ENCODE measurements at places on chromosomes 1 and 21.

DNA sequence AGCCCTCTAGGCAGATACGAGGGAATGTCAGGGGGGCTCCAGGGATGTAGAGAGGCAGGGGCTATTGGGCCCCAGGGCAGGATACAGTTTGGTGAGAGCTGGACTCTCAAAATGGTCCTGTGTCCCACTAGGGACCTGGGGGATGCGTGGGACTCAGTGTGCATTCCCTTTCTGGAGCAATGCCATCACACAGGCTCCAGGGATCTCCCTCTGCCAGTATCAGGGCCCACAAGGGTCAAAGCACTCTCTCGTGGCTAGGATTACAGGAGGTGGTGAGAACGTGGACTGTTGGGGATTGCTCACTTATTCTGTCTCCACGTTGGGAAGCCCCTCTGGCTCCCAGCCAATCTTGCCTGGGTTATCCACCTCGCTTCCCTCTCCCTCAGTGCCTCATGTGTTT is 25.8 kb downstream of the KIAA0319L start:
- DNase-seq, result no peak

DNA sequence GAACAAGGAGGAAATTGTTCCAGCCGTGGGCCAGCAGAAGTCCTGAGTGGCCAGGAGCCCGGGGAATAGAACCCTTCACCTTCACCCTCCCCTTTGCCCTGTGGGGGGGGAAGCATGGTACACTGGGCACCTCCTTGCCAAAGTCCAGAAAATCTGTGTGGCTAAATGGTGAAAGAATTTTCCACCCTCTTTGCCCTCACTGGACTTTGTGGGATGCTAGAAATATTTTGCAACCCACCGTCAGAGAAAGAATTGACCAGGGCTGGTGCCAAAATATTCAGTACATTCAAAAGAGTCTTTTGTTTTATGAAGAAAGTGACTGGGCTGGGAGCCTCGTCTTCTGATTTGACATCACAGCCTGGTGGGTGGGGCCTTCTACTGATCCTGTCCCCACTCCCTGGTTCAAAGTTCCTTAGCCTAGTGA is 14.6 kb downstream of the NFASC start:
- no peak for DNase-seq

DNA sequence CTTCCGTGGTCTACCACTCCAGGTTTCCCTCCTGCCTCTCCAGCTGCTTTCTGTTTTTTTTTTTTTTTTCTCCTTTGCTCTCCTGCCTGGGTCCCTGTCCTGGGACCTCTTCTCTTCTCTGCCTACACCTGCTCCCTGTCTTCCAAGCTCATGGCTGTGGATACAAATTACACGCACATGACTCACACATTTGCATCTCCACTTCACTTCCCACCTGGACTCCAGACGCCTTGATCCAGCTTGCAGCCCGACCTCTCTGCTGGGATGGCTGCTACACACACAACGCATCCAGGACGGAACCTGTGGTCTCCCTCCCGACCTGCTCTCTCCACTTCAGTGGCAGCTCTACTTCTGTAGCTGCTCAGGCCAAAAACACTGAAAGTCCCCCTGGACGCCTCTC is 44.4 kb upstream of the B3GALT5 start:
- DNase-seq, result no peak

GRCh38 chr1:234896477-234897389 is 231.9 kb downstream of the TOMM20 start:
- DNase-seq, result no peak

- peak; percentile 80 for DNase-seq
Measured at GRCh38 chr1:222546548-222547259, 1.2 kb downstream of the HHIPL2 start.

- no peak for DNase-seq
Measured at GRCh38 chr1:7609311-7609994, 161.6 kb upstream of the VAMP3 start.

DNA sequence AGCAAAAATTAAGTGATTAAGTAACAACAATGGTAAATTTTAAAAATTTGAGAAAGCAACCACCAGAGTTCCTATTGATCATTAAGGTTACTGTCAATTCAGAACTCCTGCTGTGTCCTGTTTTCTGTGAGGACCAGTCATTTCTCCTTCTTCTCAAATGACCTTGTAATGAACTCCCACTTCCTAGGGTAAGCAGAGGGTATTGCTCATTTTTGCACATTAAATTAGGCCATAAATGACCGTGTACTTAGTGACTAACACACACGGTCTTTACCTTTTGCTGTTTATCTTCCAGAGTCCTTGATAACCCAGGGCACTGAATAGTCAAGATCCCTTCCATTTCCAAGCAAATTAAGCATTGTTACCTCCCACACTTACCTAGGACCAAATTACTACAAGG is 227.5 kb upstream of the LYPLAL1 start:
- DNase-seq, result no peak

DNA sequence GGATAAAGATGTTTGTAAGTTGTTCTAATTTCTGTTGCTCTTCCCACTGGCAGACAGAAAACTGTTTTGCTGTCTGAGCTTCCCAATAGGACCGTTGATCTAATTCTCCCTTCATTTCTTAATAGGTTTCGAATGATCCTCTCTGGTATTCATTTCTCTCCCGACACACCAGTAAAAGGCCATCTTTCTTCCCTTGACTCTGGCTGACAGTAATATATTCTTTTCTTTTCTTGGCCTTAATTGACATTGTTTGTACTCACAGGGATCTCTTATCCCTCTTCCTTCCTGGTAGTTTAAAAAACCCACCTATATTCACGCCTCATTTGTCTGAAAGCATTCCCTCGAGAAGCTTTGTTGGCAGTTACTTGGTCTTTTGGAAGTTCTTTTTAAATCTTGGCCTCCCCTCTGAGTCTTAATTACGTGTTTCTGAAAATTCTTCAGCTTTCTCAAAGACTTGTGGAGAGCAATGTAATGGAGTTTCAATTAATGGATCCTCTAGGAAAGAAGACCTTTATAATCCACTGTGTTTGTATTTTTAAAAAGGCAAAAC is 40.3 kb downstream of the MAP10 start:
- DNase-seq, result no peak

DNA sequence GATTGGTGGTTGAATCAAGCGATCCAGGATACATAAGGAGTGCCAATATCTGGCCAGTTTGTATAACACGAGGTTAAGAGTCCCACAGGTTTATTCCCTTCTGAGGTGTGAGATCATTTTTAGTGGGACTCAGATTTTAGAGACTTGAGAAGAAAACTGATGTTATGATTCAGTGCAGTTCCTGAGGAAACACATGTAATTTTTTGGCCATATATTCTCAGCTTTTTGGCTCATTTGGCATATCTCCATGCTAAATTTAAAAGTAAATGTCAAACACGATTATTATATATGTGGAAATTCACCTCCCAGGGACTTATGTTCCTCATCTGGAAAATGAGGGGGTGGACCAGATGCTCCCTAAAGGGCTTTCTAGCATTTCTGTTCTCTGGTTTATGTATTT is 39.2 kb upstream of the SERBP1 start:
- DNase-seq, result no peak

DNA sequence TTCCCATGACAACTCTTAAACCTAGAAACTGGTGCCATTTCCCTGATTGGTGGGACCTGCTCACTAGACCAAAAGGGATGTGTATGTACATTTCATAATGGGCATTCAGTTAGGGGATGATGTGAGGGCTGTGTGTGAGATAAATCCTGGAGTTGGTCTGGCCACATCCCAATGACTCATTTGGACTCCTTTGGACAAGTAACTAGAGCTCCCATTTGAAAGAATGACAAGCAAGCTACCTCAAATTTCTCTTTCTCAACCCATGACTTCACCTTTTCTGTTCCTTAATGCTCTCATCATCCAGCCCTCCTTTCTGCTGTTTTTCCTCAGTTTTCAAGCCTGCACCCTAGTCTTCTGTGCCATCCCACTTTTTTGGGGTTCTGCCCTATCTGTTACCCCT is 27.9 kb downstream of the EBNA1BP2 start:
- no peak for DNase-seq

GRCh38 chr1:1360506-1361169 is 2.3 kb upstream of the MXRA8 start:
- peak; percentile 85 for DNase-seq

GRCh38 chr1:165161130-165161529 is 195.4 kb downstream of the LMX1A start:
- DNase-seq, result no peak

DNA sequence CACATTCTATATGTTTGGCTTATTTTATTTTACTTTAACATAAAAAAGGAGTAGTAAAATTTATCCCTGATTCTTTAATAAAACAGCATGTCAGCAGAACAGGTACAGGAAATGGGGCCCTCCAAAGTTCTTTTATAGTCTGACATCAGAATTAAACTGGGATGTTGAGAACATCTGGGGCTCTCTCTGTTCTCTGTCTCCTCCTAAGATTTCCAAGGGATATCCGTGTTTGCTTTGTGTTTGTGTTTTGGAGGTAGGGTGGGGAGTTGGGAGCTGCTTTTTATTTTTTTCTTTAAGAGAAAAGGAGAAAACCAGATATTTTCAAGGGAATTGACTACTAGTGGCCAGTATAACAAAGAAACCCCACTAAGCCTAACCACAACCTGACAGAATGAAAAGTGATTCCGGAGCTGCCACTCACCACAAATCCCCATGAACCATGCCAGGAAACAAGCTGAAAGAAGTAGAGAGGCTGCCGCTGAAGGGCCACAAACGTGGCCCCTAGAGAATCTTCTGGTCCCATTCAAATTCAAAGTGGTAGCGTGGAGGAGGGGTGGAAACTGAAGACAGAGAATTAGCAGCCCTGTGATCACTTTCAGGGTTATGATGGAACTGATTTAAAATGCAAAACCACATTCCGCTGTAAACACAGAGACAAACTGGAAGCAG is 369.6 kb upstream of the ADGRL2 start:
- no peak for DNase-seq

DNA sequence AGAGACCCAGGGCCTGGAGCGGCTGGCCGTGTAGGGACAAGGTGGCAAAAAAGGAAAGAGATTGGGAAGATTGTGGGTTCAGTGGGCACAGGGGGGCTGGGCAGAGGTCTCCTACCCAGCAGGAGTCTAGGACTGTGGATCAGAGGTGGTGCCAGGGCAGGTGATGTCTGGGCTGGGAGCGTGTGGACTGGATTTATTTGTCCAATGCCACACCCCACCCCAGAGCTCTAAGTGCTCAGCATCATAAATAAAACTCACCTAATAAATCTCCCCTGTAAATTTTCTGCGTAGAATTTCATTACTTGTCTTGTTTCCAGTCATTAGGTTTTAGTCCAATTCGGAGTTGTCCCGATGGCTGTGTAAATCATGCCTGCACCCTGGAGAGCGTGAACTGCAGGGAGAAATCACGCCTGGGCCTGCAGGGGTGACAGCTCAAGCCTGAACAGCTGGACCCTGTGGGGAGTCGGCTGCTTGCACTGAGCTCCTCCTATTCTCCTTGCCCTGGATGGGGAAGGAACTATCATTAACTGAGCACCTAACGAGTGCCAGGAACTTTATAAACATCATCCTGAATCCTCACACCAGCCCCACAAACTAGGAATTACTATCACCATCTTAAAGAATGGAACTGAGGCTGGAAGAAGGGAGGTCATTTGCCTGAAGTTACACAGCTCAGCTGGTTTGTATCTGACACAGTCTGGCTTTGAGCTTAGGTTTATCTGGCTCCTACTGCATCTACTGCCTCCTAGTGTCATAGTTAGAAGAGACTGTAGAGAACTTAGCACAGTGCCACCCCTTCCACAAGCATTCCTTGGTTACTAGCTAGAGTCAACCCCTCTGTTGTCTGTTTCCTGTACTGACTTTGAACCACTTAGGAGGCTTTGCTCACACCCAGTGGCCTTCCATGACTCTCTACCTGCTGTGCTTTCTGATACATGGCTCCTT is 25.0 kb upstream of the POU3F1 start:
- DNase-seq, result peak; percentile 19

DNA sequence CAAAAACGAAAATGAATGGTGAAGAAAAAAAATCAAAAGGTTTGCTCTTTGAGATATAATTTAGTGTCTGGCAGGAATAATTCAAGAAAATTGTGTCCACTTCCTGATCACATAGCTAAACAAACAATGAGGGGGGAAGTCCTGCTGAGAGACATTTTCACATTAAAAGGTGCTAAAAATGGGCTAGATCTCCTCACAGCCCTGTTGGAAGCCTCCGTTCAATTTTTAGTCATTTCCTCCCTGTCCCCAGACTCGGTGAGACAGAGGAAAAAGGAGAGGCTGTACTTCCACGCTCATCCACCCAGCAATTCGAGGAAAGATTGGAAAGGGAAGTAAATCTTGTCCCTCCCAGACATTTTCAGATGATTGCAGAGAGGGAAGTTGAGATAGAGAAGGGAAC is 103.7 kb downstream of the BARHL2 start:
- DNase-seq, result no peak

DNA sequence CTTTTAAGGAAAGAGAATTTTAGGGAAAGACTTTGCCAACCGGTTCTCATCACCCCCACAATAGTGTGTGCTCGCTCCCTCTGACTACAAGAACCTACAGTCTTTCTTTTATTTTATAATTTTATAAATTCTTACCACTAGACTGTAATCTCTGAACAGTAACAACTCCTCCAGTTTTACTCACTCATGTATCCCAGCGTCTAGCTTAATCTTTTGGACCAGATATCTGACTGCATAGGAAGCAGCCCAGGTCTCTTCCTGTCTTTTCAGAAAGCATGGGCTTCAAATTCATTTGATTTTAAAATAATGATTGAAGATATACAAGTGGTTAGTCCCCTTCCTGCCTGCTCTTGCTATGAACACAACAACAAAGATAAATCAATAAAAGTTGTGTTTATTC is 19.0 kb upstream of the DUSP10 start:
- DNase-seq, result no peak

GRCh38 chr1:109821831-109822745 is 58.4 kb upstream of the EPS8L3 start:
- no peak for DNase-seq

DNA sequence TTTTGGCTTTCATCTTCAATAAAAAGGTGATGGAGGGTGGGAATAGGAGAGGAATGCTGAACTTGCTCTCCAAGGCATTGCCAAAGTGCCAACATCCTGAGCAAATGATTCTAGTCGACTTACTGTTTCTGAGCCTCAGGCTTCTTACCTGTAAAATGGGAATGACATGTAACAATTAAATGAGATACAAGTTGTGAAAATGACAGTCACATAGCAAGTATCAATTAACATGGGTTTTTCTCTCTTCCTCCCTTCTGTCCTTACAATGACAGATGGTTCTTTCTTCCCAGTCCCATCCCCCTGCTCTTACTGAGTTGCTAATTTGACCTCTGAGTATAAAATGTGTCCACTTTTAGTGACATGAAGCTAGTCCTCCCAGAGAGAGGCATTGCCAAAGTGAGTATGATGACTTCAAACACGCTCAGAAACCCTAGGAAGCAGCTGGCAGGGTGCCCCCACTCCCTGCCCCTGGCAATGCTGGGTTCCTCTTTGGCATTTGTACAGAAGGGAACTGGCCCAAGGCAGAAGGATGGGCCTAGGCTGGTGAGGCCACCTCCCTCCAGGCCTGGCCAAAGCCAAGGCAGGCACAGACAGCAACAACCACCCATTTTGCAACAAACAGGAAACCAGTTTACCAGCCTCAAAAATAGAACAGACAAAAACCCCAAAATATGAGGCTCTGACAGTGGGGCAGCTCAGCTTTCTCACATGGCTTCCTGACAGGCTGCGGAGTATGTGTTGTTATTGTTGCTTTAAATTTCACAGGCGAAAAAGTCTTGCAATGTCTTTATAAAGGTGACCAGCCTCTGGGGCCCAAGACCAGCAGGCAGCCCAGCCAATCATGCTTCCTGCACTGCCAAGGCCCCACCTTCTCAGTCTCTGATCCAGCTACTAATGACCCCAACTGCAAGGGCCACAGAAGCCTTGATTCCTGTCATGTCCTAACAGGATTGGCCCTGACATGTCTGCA is 115.9 kb downstream of the HIVEP3 start:
- no peak for DNase-seq
